Right atrium auricular region (tissue), 2 donors: ENCODE measurements at places on chromosomes 12 and 14.

- DNase-seq = no peak
Observed at GRCh38 chr12:130337488-130338303, at the start of gene PIWIL1. TSS of gene PIWIL1 (plus strand) at chr12:130337887. CDS start at chr12:130342592, 4,705 bp downstream.

DNA sequence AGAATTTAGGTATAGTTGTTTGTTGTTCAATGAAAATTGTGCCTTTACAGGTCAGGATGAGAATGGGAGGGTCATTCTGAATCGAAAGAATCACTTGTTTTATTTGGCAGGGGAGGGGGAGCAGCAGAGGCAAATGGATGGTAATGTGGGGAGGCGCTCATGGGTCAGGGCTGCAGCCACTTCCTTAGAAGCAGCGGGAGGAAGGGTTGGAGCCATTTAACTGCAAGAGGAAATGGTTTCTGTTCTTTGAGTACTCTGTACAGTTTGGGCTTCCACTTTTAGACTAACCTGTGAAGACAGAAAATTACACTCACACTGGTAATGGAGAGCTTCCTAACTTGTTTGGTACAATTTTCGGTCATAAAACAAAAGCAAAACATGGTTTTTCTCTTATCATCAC is 57.2 kb downstream of the PIWIL1 start:
- no peak for DNase-seq

DNA sequence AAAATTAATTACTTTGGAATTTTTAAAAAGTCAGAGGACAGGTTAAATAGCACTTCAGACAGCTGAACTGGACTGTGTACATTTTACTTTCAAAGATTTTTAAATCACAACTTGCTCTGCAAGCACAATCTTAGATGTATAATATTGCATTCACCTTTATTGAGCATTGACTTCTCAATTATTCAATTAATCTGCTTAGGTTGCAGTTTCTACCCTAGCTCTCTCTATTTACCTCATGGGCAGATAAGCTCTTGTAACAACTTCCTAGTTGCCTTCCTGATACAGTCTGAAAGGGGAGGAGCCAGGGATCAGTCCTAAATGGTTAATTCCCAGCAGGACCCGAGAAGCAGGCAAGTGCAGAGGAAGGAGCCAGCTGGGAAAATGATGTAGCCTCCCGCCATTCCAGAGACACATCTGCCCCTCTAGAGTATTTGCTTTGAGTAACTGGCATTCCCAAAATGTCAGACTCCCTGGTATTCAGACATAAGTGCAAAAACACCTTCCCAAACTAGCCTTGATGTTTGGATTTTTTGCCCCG is 302.8 kb downstream of the GALC start:
- no peak for DNase-seq

GRCh38 chr14:35320472-35320871 is 28.3 kb downstream of the PSMA6 start:
- DNase-seq = no peak

- DNase-seq = no peak
Observed at GRCh38 chr14:88016768-88017167, 11.8 kb downstream of the GPR65 start.

DNA sequence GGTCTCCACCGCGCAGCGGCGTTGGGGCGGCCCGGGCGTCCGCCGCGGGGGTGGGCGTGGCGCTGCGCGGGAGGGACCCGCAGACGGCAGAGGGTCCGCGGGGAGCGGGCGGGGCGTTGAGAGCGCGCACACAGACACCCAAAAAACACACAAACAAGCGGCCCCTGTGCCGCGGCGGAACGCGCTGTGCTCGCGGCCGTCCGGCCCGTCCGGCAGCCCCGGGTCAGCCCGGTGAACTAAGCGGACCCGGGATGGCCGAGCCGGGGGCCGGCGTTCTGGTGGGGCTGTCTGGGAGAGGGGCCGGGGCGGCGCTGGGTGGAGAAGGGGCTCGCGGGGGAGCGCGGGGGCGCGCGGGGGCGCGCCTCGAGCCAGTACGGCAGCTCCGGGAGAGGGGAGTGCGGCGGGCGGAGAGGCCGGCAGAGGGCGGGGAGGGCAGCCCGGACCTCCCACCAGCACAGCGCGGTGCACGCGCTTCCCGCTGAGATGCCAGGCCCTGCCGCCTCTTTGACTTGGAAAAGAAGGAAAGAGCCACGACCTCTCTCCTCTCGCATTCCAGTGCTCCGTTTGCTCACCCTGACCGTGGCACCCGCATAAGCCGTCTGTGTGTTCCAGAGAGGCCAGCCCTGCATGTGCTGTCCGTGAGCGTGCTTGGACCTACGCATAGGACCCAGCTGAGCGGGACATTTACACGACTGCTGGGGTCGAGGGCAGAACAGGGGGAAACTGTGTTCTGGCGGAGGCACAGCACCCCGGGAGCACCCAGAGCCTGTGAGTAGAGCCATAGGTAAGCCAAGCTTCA is 10.3 kb downstream of the SLC6A12 start:
- DNase-seq = no peak
